Mesenchymal stem cell (in vitro differentiated cells and primary cell): ENCODE measurements at places on chromosomes 13 and 19.
A peak's percentile ranks its signal among the peaks of the same experiment; 100 is the strongest.

- DNase-seq = no peak
Measured at GRCh38 chr13:109418111-109418510, 368.3 kb downstream of the IRS2 start.

DNA sequence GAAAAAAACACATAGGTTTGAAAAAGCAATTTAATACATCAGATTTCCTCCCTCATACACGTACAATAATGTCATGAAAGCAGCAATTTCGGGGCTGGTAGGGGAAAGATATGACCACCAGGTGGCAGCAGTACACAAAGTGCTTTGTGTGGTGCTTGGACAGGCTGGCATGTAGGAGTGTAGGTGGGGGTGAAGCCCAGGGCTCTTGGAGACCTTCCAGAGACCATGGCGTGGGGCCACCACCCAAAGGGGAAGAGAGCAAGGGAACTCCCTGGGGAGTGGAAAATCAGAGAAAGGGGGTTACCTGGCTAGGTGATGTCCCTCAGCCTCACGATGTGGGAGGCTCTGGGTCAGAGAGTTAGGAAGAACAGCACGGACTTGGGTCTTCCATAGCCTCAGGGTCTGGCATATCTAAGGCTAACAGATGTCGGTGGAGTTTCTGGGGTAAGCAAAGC lies 11.8 kb upstream of the CCNA1 start:
- DNase-seq = peak; percentile 74

- DNase-seq = peak; percentile 93
Measured at GRCh38 chr19:5172859-5173630, 167.6 kb downstream of the PTPRS start.

- DNase-seq = no peak
Measured at GRCh38 chr13:44746690-44747089, 170.6 kb upstream of the TSC22D1 start.

DNA sequence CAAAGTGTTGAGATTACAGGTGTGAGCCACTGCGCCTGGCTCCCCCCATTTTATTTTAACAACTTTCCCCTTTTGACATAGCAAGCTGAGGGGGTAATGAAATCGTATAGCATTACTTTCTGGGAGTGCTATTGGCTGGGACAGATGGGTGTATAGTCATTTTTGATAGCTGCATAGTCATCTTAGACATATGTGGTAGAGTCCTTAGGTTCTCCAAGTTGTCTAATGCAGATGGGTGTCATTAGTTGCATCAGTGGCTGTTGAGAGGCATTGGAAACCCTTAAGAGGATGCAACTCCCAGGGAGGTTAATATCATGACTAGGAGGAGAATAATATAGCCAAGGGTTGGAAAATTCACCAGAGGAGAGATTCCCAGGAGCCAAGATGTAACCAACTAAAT lies 28.6 kb upstream of the PNMA8B start:
- no peak for DNase-seq

GRCh38 chr13:73943137-73943964 lies 190.9 kb downstream of the KLF12 start:
- no peak for DNase-seq

- peak; percentile 58 for DNase-seq
Measured at GRCh38 chr19:16457195-16457953, 14.4 kb downstream of the EPS15L1 start.

DNA sequence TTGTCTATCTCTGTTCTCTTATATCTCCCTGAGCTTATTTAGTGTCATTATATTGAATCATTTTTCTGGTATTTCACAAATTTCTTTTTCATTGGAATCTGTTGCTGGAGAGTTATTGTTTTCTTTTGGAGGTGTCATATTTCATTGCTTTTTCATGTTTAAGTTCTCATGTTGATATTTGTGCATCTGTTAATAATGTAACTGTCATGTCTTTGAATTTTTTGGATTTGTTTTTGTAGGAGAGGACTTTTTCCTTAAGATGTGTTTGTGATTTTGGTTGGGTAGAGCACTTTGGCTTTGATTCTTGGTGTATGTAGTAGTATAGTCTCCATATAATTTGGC lies 64.0 kb downstream of the DNAJC3 start:
- no peak for DNase-seq

- DNase-seq = no peak
Measured at GRCh38 chr19:40303765-40304164, 18.6 kb upstream of the AKT2 start.

GRCh38 chr19:49552749-49553148 lies 24.9 kb downstream of the RCN3 start:
- no peak for DNase-seq

DNA sequence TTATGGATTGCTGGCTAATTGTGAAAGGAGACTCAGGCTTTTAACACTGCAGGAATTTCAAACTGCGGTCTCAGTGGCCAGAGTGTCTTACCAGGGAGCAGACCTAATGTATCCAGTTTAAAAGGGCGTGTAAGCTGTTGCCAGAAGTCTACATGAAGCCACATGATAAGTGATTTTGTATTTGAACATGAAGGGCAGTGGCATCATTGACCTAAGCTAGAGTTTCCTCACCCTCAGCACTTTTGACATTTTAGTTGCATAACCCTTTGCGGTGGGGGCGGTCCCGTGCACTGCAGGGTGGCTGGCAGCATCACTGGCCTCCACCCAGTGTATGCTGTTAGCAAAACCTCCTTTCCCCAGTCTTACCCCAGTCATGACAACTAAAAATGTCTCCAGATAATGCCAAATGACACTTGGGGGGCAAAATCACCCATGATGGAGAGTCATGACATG lies 23.7 kb upstream of the GPR18 start:
- DNase-seq = no peak

GRCh38 chr19:38920602-38921419 lies 8.8 kb upstream of the CCER2 start:
- no peak for DNase-seq

DNA sequence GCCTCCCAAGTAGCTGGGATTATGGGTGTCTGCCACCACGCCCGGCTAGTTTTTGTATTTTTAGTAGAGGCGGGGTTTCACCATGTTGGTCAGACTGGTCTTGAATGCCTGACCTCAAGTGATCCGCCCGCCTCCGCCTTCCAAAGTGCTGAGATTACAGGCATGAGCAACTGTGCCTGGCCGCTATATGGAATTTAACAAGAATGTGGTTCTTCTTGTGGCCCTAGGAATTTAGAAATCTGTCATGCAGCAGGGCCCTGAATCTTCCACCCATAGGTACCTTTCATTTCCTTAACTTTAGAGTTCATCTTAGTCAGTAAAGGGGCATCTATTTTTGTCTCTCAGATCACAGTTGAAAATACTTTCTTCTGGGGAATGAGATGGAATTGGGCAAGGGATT lies 25.6 kb upstream of the NDFIP2 start:
- DNase-seq = no peak

DNA sequence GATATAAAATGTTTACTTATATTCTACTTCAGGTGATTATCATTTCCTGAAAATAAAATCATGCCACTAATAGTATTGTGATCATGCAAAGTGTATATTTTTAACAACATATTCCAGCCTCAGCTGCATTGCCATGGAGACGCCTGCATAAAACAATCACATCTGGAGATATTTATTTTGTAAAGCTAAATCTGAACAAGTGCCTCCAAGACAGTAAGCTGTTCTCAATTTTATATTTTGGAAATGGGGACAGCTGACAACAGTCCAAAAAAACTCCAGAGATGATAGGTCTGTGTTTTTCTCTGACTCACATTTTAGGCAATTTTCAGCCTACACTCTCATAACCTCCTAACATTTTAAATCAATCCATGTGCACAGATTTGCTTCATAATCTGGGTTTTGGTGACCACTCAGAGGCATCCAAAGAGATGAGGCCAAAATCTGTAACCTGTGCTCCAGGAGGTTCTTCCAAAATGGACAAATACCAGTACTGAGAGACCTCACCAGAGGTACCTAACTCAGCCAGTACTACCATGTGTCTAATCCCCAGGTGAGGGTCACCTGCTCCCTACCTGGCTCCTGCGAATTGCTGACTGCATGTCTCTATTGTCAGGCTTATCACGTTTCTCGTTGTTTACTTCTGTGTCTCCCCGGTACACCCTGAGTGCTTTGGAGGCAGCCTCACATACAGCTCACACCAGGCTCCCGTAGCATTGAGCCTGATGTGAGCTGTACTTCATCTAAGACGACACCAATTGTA lies 62.7 kb downstream of the COL4A1 start:
- DNase-seq = no peak

DNA sequence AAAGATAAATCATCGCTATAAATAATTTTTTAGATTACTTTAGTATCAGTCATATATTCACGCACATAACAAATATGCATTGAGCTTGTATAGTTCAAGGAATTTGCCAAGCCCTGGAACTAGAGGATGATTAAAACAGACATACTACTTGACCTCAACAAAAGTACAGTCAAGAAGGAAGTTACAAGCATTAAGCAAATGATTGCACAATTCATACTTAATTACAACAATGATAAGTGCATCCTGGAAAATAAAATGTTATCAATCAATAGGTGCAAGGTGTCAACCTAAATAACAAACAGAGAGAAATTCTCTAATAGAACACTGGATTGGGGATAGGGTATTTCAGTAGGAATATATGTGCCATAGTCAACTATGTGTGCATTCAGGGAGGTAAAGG lies 491.2 kb downstream of the GPC5 start:
- DNase-seq = peak; percentile 8

GRCh38 chr19:2230807-2231533 lies 5.2 kb downstream of the PLEKHJ1 start:
- DNase-seq = no peak

- peak; percentile 46 for DNase-seq
Measured at GRCh38 chr13:112688560-112689302, 1.1 kb upstream of the ATP11A start.

DNA sequence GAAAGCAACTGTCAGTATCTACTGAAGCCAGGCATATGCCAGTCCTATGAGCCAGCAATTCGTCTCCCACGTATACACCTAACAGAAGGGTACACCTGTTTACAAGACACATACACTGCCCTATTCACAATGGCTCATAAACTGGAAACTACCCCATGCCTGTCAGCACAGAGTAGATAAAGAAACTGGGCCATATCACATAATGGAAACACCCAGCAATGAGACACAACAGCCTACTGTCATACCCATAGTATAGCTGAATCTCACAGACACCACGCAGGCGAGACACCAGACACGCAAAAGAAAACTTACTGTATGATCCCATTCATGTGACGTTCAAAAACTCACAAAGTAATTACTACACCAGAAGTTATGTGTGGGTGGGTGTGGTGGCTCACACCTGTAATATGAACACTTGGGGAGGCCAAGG lies 15.7 kb downstream of the NOSIP start:
- no peak for DNase-seq

GRCh38 chr13:97205465-97205864 lies 16.7 kb upstream of the MBNL2 start:
- no peak for DNase-seq

- DNase-seq = no peak
Measured at GRCh38 chr13:97182111-97182890, 39.8 kb upstream of the MBNL2 start.

GRCh38 chr19:32933571-32933970 lies 38.2 kb downstream of the CEP89 start:
- DNase-seq = no peak

- DNase-seq = no peak
Measured at GRCh38 chr13:24683351-24683750, 3.1 kb downstream of the ATP12A start.

DNA sequence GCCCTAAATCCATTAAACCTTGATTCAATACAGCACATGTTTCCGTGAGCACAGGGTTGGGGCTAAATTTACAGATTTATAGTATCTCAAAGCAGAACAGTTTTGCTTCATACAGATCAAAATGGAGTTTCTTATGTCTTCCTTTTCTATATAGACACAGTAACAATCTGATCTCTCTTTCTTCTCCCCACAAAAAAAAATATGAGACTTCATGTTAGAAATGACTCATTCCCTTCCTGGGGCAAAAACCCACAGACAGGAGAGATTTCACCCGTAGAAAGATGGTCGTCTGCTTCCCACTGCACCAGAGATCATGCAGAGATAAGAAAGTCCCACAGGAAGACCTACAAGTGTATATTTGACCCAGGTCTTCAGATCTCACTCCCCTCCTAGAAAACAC lies 7.7 kb upstream of the ZNF611 start:
- no peak for DNase-seq

GRCh38 chr19:1672038-1672768 lies 19.8 kb upstream of the TCF3 start:
- peak; percentile 29 for DNase-seq

GRCh38 chr19:55489711-55490477 lies 1.7 kb downstream of the SSC5D start:
- DNase-seq = no peak

DNA sequence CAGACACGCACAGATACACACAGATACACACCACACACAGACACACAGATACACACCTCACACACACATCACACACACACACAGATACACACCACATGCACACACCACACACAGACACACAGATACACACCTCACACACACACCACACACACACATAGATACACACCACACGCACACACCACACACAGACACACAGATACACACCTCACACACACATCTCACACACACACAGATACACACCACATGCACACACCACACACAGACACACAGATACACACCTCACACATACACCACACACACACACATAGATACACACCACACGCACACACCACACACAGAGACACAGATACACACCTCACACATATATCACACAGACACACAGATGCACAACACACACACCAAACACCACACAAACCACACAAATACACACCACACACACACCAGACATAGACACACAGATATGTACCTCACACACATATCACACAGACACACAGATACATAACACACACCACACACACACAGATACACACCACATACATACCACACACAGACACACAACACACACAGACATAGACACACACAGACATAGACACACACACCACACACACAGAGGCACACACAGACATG lies 24.2 kb upstream of the SLC7A10 start:
- DNase-seq = no peak

GRCh38 chr19:55160128-55160985 lies 2.8 kb upstream of the TNNI3 start:
- peak; percentile 80 for DNase-seq

DNA sequence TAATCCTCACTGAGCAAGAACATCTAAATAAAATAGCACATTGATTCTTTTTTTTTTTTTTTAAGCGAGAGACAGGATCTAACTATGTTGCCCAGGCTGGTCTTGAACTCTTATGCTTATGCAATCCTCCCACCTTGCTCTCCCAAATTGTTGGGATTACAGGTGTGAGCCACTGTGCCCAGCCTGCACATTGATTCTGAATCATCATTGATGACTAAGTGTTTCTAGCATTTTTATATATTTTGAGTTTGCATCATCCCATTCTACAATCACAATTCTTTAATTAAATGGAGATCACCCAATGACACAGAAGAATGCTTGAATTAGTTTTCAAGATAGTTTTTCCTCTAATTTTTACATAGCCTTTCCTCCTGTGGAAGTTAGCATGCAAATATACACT lies 354.1 kb downstream of the KLF5 start:
- DNase-seq = no peak

GRCh38 chr19:11347546-11348039 lies 1.3 kb downstream of the CCDC159 start:
- no peak for DNase-seq

GRCh38 chr13:111330066-111330610 lies 9.7 kb downstream of the TEX29 start:
- no peak for DNase-seq

GRCh38 chr19:20287070-20287469 lies 120.1 kb downstream of the ZNF486 start:
- DNase-seq = no peak

- DNase-seq = no peak
Measured at GRCh38 chr13:74110053-74110452, 24.2 kb downstream of the KLF12 start.
